Breast epithelium (tissue), 4 donors: ENCODE measurements at places on chromosomes 16 and 17.

DNA sequence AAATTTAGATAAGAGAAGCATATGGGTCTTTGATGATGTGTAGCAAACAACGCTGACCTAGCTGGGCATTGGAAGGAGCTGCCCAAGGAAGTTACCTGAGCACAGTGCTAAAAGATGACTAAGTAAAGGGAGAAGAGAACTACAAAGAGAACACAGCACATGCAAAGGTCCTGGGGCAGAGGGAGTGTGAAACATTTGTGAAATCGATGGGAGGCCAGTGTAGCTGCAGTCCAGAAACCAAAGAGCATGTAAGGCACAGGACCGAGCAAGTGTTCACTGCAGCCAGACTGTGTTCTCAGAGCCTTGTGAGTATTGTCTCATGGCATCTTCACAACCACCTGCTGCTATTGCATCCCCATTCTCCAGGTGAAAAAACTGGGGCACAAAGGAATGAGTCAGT is 44.9 kb downstream of the ARHGAP27 start:
- no peak for DNase-seq

GRCh38 chr16:66714654-66715307 is 18.2 kb upstream of the CMTM4 start:
- no peak for DNase-seq

DNA sequence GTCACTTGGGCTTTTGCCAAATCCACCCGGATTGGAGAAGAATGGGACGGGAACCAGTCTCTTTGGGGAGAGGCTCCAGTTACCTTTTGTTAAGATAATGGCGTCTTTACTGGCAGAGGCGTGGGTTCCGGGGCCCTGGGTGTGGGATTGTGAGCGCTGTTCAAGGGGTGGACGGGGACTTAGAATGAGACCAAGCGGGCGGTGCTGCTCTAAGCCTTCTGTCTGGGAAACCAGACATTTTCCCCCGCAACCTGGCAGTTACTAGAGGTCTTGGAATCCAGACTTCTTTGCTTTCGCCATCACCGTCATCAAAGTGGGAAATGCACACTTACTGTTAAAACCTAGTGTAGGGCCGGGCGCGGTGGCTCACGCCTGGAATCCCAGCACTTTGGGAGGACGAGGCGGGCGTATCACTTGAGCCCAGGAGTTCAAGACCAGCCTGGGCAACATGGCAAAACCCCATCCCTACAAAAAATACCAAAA is 706 bp downstream of the TEN1 start:
- no peak for DNase-seq

- DNase-seq: no peak
Measured at GRCh38 chr16:72934636-72935403, 113.1 kb downstream of the ZFHX3 start.

DNA sequence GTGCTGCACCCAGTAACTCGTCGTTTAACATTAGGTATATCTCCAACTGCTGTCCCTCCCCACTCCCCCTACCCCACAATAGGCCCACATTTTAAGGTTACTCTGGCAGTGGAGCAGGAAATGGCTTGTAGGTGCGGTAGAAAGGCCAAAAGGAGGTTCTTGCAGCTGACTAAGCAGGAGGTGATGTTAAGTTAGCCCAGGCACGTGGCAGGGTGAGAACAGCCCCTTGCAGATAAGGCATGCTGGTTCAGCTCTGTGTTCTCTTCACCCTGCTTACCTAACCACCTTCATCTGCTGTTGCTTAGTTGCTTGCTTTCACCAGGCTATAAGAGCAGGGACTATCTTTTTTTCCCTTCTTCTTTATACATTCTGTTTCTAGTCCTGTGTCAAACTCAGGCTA is 1082.8 kb upstream of the RBFOX1 start:
- no peak for DNase-seq

GRCh38 chr16:85199880-85200279 is 87.6 kb upstream of the CIBAR2 start:
- DNase-seq: no peak

- DNase-seq: peak; percentile 97
Measured at GRCh38 chr16:30065102-30065942, at the start of gene ALDOA. ALDOA (plus strand) TSS chr16:30065760; CDS start chr16:30066898, 1,138 bp downstream.

GRCh38 chr17:322006-322780 is 30.4 kb downstream of the RPH3AL start:
- DNase-seq: no peak

DNA sequence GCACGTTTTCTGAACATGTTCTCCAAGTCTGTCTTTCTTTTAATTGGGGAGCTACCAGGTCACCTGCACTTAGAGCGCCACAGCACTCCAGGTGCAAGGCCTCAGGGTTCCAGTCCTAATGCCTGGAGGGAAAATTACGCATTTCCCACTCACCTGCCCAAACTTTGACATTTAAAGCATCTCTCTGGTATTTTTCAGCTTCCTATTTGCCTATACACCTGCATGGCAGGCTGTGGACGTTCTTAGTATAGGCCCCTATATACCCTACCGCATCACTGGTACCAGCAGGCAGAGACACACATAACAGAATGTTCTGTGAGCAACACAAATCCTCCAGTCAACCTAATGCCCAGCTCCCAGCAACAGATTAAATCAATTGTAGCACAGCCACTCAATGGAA is 213.3 kb downstream of the MRTFB start:
- no peak for DNase-seq

GRCh38 chr16:23506606-23506994 is 3.7 kb downstream of the GGA2 start:
- DNase-seq: no peak

DNA sequence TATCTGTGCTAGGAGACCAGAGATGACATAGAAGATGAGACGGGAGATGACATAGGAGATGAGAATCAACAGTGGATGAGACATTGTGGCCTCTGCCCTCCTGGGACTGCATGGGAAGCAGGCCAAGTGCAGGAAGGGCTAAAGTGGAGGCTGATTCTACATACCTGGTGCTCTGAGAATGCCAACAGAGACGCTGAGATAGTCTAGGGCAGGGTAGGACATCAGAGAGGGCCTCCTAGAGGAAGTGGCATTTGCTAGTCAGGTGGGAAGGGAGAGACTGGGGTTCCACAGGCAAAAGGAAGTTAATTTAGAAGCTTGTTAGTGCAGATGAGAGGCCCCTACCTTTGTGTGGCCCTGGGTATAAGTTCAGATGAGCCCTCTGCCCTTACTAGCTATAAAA is 224.2 kb downstream of the CBLN1 start:
- DNase-seq: no peak

- no peak for DNase-seq
Measured at GRCh38 chr17:47687748-47688147, 6.2 kb upstream of the TBKBP1 start.

DNA sequence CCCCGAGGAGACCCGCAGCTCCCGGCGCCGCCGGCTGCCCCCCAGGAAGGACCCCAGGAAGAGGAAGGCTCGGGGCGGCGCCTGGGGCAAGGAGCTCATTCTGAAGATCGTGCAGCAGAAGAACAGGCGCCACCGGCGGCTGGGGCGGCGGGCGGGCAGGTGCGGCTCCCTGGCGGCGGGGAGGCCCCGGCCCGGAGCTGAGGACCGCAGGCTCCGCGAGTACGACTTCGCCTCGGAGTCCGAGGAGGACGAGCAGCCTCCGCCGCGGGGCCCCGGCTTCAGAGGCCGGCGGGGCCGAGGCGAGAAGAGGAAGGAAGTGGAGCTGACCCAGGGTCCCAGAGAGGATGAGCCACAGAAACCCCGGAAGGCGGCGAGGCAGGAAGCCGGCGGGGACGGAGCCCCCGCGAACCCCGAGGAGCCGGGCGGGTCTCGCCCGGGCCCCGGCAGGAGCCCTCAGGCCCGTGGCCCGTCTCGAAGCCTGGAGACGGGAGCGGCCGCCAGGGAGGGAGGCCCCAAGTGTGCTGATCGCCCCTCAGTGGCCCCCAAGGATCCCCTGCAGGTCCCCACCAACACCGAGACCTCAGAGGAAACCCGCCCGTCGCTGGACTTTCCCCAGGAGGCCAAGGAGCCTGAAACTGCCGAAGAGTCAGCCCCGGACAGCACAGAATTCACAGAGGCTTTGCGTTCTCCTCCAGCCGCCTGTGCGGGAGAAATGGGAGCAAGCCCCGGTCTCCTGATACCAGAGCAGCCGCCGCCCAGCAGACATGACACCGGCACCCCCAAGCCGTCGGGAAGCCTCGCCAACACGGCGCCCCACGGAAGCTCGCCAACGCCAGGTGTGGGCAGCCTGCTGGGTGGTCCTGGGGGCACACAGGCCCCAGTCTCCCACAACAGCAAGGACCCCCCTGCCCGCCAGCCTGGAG is 22.3 kb upstream of the ZFPM1 start:
- DNase-seq: no peak

DNA sequence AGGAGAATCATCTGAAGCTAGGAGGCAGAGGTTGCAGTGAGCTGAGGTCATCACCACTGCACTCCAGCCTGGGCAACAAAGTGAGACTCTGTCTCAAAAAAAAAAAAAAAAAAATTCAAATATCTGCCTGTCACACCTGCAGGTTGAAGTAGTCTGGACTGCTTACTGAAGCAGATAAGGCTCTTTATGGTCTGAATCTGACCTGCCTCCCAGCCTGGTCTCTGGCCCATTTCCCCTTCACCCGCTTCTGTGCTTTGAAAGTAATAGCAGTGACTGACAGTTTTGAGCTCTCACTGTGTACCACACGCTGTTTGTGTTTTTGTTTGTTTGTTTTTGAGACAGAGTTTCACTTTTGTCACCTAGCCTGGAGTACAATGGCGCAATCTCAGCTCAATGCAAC is 5.8 kb downstream of the SEZ6L2 start:
- DNase-seq: no peak

DNA sequence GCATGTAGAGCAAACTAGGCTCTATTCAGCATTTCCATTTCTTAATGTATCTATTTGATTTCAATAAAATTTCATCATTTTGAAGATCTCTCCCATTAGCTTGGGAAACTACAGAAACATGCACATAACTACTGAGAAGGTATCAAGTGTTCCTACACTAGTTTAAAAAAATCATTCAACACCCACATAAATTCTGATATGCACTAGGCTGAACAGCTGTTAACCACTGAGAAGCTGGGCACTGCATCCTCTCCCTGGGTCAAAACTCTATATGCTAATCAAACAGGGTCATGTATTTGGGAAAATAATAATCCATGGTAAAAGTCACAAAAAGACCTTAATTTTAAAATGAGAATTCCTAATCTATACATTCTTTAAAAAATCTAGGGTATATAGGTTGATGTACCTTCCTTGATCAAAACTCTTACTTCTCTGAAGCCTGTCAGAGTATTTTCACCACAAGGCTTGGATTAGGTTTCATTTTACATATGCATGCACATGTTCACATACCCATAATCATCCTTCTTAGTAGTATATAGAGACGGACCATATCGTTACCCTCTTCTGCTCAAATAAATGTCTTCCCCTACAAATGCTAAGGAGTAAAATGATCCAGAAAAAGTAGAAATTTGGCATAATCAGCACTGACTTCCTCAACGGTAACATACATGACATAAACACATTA is 57.2 kb downstream of the KANSL1 start:
- no peak for DNase-seq

DNA sequence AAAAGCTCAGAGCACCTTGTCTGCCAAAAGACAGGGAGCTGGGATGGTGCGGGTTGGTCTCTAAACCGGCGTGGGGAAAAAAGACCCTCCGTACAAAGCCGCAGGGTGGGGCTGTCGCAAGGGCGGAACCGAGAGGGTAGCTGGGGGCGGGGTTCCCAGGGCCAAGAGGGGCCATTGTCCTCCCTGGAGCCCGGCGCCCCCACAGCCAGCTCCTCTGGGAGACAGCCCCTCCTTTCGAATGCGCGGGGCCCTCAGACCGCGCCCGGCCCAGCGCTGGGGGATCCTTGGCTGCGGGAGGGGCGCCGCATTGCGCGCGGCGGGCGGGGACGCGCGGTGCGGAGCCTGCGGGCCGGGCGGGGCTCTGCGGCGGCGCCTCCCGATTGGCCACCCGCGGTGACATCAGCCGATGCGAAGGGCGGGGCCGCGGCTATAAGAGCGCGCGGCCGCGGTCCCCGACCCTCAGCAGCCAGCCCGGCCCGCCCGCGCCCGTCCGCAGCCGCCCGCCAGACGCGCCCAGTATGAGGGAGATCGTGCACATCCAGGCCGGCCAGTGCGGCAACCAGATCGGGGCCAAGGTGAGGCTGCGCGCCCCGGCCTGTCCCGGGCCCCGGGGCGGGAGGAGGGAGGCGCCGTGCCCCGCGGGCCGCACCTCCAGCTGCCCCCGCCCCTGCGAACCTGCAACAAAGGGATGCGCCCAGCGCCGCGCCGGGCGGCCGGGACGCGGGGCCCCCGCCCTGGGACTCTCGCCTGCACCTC is at the start of gene TUBB3:
TSS of gene TUBB3 (plus strand) at position 459 of the 756 bp plus-strand sequence. CDS start at position 519, 60 bp downstream.
- DNase-seq: no peak

DNA sequence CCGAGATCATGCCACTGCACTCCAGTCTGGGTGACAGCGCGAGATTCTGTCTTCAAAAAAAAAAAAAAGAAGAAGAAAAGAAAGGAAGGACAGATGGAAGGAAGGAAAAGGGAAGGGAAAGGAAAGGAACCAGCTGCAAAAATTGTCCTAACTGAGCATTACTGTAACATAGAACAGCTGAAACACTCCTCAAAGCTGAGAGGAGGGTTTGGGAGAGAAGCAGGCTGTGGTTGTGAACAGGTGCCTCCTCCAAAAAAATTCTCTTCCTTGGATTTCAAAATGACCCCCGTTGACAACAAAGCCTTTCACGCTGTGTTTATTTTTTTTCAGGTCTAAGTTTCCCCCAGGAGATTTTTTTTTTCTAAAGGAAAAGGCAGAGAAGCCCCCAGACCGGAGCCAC is 541.4 kb downstream of the WWOX start:
- DNase-seq: no peak

- DNase-seq: no peak
Measured at GRCh38 chr16:20931066-20931600, 30.6 kb downstream of the LYRM1 start.

GRCh38 chr16:85072076-85072860 is 40.0 kb downstream of the CIBAR2 start:
- no peak for DNase-seq

- no peak for DNase-seq
Measured at GRCh38 chr16:87963400-87963799, 12.2 kb downstream of the BANP start.

- no peak for DNase-seq
Measured at GRCh38 chr16:1706386-1707192, 594 bp downstream of the MAPK8IP3 start.

DNA sequence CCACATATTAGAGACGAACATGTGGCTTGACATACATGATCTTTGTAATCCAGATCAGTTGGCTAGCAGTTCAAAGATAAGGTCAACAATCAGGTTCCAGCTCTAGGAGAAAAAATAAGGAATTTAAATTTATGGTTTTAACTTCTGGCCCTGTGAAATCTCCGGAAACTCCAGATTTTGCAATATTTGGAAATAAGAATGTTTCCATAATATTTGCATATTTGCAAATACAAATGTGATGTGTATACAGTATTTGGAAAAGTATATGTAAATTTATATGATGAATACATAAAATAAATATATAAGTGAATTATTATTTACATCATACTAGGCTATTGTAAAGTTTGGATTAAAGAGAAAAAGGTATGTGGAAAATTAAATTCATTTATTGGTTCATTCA is 97.1 kb downstream of the KCNJ2 start:
- DNase-seq: no peak

DNA sequence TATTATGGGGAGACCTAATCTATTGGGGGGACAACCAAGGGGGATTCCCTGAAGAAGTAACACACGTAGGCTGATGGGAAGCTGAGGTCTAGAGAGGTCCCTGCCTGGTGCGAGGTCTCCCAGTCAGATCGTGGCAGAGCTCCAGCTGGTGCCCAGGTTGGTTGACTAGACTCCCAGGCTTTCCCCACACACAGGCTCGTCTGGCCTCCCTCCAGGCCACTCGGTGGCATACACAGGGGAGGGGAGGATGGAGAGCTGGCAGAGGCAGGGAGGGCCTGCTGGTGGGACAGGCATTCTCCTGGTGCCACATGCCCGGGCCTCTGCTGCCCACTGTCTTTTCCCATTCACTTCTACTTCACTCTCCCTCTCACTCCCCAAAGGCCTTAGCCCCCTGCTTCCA is 8.5 kb upstream of the SOCS3 start:
- no peak for DNase-seq
